ENCODE measurements at places on chromosomes 3 and 15. TPM values are rescaled to one million over a fixed set of nuclear protein-coding genes. Genes with fewer than 3 reads are reported as not detected.

The PLS1 gene
- total RNA-seq, result 13.5 TPM

The RHOV gene
- 94.0 TPM for total RNA-seq

The LNP1 gene
- 1.2 TPM for total RNA-seq

The DNAH1 gene
- 2.2 TPM for total RNA-seq

The SAMMSON gene
- 6.1 TPM for total RNA-seq

The CPLX3 gene
- not detected for total RNA-seq

The SNX33 gene
- 36.4 TPM for total RNA-seq

The CSPG4 gene
- total RNA-seq, result 2.9 TPM

The COL6A5 gene
- 0.26 TPM for total RNA-seq

The DAPK2 gene
- total RNA-seq, result 12.9 TPM

The SCN11A gene
- not detected for total RNA-seq

The CCRL2 gene
- total RNA-seq, result 1.1 TPM

The KIAA1143 gene
- total RNA-seq, result 19.6 TPM

The MYL3 gene
- not detected for total RNA-seq

DNA sequence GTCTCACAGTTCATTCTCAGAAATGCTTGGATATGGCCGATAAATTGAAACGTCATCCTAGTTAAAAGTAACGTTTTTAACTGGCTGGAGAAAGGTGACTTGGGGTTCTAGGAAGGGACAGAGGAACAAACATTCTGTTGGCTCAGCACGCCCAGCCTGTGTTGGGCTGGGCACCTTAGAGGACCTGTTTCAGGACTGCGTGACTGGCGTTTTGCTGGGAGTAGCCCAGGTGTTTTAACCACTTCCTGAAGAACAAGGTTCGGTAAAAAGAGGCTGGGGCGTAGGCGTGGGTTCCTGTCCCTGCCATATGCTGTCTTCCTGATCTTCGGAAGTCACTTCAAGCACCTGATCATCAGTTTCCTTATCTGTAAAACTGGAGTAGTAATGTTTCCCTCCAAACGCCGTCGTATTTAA is 1.1 kb upstream of the TLNRD1 start:
- no peak for DNase-seq

- no peak for DNase-seq
Measured at GRCh38 chr15:98442379-98442833, 205.9 kb upstream of the IGF1R start.

GRCh38 chr15:47945872-47946650 is 174.7 kb upstream of the SLC24A5 start:
- no peak for DNase-seq

GRCh38 chr3:65291448-65292125 is 603.8 kb upstream of the ADAMTS9 start:
- DNase-seq, result no peak

DNA sequence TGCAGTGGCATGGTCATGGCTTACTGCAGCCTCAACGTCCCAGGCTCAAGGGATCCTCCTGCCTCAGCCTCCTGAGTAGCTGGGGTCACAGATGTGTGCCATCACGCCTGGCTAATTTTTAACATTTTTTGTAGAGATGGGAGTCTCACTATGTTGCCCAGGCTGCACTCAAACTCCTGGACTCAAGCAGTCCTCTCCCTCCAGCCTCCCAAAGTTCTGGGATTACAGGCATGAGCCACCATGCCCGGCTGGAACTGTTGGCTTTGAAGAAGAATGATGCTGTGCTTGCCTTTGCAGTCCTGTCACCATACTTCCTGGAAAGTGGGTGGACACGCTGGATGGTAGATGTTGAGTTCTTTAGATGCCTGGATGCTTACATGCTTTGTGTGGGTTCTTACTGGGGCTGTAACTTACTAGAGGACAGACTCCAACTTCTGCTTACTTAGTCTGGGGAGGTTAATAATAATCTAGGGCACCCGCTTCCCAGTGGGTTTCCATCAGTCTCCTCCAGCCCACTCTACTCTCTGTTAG is 36.7 kb downstream of the IGF1R start:
- no peak for DNase-seq

DNA sequence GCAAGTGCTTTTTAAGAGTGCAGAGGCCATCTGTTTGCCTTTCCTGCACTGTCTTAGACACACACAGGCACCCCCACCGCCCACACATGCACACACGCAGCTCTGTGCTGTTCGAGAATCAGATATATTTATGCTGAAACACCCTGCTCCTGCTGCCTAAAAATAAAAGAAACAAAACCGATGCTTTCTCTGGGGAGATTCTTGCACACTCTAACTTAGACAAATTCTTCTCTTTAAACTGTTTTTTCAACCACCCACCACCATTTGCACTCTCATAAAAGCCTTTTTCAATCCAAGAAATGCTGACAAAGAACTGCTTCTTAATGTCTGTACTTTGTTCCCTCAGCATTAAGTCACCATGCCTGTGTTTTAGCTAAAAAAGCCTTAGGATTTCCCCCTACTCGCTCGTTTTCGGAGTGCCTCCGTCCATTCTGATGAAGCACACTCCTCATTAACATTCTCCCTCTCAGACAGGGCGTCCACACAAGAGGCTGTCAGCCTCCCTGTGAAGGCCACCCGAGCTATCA is 26.2 kb downstream of the SLC12A8 start:
- DNase-seq, result no peak

DNA sequence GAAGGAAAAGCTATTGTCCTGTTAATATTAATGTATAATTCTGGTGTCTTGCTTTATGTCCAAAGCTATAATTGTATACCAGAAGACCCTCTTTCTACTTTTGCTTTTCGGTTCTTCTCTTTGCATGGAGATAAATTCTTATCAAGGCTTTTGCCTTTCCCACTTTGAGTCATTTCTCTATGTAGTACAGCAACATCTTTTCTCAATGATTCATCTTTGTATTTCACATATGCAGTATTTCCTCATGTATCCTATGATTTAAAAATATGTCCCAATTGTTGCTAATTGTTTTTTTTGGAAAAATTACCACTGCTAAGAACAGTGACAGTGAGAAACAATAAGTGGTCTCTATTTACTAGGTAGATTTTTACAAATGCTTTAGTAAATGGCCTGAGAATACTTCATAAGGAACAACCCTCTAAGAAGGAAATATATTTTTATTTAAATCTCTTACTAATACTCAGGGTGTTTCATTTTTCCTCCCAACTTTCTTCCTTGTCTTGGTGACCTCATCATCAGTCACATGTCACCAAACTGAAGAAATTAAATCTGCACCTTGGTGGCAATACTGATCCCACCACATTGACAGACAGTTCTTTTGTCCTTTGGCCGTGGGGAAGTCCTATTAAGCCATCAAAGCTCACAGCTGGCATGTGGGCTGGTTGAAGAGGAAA is 290.6 kb downstream of the SATB1 start:
- no peak for DNase-seq

- no peak for DNase-seq
Measured at GRCh38 chr3:24688446-24689148, 193.9 kb upstream of the THRB start.

- no peak for DNase-seq
Measured at GRCh38 chr15:29233566-29233965, 36.1 kb downstream of the NSMCE3 start.

DNA sequence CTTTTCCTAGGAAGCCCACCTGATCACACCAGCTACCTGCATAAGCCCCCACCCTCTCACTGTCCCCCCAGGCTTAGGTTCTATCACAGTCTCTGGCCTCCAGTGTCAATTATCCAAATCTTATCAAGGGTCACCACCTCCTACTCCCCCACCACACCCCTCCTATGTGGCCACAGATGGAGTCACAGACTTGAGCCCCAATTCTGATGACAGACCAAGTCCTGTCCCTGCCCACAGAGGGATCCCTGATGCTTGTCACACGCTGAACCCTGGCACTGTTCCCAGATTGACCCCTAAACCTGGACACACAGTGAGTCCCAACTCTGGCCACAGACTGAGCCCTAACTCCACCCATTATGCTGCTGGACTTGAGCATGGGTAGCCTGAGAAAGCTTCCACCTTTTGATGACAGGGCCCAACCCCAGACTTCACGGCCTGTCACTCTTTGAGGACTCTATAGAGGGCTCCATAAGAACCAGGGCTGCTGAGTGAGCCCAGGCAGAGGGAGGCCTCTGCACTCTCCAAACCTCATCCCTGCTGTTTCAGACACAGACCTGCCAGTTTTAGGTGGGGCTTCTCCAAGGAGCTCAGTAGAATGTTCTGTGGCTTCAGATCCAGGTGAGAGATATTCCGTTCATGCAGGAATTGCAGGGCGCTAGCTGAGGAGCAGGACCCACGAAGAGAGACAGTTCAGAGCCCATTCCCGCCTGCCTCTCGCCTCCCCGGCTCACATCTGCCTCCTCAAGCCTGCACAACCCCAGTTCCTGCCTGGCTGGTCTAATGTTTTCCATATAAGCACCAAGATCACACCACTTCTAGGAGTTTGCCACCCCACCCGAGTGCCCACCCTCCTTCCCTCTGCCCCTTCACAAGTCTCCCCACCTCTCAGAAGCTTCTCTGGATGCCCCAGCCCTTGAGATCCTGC is 1.8 kb downstream of the ULK3 start:
- no peak for DNase-seq

DNA sequence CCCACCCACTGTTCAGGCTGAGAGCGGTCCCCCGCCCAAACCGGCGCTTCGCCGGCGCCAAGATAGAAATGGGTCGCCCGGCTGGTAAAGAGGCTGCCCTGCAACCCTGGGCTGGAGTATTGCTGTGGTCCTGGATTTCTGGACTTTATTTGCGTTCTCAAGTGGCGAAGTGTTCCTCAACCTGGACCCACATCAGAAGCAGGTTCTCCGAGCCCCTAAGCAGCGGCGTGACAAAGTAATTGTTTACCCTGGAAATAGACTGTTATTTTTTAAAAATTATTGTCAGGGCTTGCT is 481 bp upstream of the DYNC1LI1 start:
- no peak for DNase-seq

GRCh38 chr3:74883690-74884089 is 269.2 kb upstream of the CNTN3 start:
- DNase-seq, result no peak

GRCh38 chr3:123870033-123870432 is 14.1 kb downstream of the MYLK start:
- DNase-seq, result no peak

DNA sequence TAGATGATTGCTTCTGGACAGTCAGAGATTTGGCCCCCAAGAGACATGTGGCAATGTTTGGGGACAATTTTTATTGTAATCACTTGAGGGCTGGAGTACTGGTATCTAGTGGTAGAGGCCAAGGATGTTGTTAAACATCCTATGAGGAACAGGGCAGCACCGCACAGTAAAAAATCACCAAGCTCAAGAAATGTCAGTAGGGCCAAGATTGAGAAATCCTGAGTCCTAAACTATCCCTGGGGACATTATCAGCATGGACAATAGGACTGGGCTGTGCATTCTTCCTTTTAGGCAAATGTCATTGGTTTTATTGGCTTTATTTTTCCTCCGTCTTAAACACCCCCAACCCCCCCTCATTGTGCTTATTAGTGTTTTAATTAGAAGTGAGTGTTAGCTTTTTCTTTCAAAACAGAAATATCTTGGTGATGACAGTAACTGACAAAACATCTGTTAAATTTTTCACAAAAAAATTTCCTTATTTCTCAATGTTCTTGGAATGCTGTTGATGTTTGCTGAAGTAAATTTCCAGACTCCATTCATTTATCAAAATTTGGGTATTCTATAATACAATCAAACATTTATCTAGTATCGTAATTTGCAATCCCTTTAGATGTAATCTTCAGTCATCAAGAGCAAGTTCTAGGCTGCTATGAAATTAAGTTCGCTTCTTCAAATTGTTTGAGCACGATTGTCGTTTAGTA is 944.4 kb downstream of the VGLL3 start:
- DNase-seq, result no peak

- no peak for DNase-seq
Measured at GRCh38 chr15:90382320-90382719, 5.7 kb upstream of the IQGAP1 start.

GRCh38 chr3:26622621-26623418 is at the start of gene LRRC3B:
Gene LRRC3B, plus strand, starts transcription at chr3:26622772. Its CDS starts 86,901 bp downstream, at chr3:26709673.
- no peak for DNase-seq

- no peak for DNase-seq
Measured at GRCh38 chr3:136270179-136270578, 20.0 kb downstream of the PCCB start.

DNA sequence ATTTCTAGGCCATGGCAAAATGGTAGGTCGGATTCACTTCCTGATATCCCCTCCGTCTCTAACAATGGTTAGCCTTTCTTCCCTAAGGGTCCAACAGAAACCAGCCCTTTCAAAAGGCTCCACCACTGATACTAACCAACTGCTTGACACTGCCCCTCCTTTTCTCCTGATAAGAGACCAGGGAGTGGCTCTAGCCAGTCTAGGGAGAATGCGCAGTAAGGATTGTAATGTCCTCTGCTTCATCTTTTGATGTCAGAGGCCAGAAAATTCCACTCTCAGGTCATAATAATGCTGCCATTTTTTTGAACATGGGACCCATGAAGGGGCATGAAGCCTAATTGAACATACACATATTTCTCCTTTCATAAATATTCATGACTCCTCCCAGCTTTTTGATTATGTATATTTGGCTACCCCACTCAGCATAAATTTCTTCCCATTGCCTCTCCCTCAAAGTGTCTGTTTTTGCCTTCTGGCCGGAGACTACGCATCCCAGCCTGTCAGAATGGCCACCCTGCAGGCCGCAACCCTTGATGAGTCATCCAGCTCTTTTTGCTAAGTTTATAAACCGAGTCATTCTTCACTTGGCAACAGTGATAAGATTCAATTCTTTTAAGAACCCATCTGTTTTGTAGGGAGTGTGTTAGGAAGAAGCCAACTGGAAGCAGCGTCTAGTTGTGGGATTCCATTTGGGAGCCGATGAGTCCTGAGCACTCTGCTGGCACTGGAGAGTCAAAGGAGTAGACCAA is 189.0 kb upstream of the MCTP2 start:
- no peak for DNase-seq

DNA sequence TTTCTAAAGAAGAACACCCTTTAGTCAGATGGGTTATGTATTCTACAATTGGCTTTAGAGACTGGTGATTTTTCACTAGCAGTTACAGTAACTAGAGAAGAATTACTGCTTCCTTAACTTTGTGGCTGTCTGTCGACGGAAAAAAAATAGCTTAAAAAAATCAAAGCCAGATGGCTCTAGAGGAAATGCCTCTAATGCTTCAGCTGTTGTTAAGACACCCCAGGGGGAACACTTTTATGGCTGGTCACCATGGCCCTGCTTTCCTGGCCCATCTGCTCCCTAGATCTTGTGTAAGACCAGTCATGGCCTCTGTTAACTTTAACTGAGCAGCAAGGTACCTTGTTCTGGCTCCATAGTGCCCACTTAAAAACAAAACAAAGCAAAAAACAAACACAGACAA is 198.6 kb upstream of the PLSCR5 start:
- no peak for DNase-seq

- DNase-seq, result no peak
Measured at GRCh38 chr3:43307649-43308048, 21.3 kb downstream of the SNRK start.

DNA sequence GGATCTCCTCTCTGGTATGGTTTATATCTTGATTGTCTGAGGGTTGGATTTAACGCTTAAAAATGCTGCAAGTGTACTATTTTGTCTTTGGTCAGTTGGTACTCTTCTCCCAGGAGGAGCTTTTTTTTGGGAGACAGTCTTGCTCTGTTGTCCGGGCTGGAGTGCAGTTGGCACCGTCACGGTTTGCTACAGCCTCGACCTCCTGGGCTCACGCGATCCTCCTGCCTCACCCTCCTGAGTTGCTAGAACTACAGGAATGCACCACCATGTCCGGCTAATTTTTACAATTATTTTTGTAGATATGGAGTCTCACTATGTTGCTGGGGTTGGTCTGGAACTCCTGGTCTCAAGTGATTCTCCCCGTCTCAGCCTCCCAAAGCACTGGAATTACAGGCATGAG is 89.5 kb downstream of the FNDC3B start:
- no peak for DNase-seq

- DNase-seq, result no peak
Measured at GRCh38 chr3:44954962-44955361, 21.0 kb downstream of the ZDHHC3 start.

- DNase-seq, result no peak
Measured at GRCh38 chr3:170640737-170641171, 54.9 kb upstream of the SLC7A14 start.
